ENCODE measurements at places on chromosomes 5 and 9. TPM values are rescaled to one million over a fixed set of nuclear protein-coding genes. Genes with fewer than 3 reads are reported as not detected.

NIM1K gene
- not detected for total RNA-seq

DNA sequence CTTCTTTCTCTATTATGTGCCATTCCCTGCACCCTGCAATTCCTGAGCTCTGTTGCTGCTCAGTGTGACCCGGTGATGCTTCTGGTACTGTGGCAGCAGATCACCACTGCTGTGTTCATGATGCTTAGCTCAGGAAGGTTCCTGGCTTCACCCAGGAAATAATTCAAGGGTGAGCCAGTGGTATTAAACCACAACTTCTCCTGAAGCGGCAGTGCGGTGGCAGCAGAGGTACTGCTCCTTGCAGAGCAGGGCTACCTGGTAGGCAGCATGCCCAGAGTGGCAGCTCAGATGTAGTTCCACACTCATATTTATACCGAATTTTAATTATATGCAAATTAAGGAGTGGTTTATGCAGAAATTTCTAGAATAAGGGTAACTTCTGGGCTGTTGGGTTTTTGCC is 213.8 kb upstream of the ZNF608 start:
- DNase-seq: no peak

DNA sequence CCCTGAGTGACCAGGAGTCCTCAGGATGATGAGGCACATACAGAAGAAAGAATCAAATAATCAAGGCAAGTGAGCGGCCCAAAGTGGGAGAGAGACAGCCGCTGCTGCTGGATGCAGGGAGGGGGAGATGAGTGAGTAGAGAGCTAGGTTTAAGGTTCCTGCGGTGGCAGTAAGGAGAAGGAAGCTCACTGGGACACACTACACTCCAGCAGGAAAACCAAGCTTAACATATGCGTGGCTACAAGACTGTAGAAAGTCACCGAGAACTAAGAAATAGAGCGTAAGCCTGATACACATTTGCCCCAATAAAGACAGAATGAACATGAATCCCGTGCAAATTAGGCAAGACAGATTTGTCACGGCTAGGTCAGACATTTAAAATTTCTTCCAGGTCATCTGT is 470.2 kb downstream of the KDM4C start:
- DNase-seq: no peak

DNA sequence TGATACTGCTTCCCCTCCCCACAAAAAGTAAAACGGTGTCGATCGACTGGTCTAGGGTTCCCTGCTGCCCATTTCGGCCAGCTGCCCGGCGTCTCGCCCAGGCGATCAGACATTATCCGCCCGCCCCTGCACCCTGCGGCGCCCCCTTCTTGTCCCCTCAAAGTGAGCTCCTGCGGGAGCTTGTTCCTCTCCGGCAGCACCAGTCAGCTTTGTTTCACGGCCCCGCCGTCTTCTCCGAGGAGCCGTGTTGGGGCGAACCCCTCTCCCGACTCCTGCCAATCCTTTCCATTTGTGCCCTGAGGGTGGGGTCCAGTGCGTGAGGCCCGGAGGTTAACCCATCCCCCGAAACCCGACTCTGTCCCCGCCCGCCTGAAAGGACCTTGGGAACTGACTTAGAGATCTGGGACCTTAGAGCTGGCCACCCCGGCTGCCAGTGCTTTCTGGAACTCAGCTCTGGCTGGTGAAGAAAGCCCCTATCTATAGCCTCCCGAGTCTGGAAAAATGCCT is 518 bp downstream of the UBE2B start:
- peak; percentile 78 for DNase-seq

DNA sequence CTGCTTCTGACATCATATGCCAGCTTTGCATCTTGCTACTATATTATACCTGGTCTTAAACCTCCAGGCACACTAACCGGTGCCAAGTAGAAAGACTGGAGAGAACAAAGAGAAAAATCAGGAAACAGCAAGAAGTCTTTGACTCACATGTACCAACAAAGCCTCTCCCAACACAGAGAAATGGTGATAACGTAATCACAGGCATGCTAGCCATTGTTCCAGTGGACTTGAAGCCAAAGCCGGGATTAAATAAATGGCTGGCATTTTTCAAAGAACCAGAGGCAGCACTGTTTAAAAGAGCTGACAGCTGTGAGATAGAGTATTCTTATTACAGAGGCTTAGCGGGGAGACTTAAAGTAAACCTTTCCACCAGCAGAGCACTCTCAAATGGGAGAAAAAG is 148.4 kb upstream of the NFIL3 start:
- DNase-seq: no peak

- DNase-seq: no peak
These were observed 20.3 kb upstream of the THG1L start for GRCh38 chr5:157710882-157711281.

- no peak for DNase-seq
These were observed 138.4 kb upstream of the IER5L start for GRCh38 chr9:129316281-129317030.

DNA sequence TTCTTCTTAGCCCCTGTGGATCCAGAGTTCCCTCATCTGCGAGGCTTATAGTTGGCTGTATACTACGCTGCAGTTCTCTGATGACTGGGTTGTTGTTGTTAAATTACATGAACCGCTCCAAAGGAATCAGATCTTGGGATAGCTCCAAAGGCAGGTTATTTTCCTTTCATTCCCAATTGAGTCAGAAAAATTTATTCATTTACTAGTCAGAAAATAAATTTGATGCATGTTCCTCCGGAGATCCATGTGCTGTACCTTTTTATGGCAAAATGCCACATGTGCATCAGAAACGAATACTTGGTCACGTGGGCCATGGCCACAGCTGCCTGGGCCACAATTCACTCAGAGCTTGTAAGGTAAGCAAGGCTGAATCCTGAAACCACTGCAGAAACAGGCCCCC is 304.0 kb downstream of the NR2F1-AS1 start:
- DNase-seq: no peak

C6 gene
- not detected for total RNA-seq

DNA sequence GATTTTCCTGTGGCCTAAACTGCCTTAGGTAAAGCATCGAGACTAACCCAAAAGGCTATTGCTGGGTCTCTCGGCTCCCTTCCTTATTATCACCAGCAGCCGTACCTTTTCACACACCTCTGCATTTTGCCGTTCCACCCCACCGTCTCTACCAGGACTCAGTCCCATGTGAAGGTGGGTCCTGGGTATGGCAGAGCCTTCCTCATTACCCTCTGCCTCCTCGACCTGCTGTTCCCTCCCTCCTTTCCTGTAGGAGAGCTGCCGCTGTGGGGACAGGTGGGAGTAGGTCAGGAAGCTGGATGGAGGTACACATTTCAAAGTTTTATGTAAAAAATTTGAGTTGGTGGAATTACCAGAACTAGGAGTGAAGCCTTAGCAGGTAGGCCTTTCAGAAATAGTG is 1.8 kb downstream of the CCL28 start:
- DNase-seq: no peak

SLCO6A1 gene
- not detected for total RNA-seq

- no peak for DNase-seq
These were observed 27.6 kb downstream of the SEMA4D start for GRCh38 chr9:89470224-89470839.

GRCh38 chr5:65738305-65738704 is 16.3 kb downstream of the NLN start:
- DNase-seq: no peak

OR13F1 gene
- total RNA-seq: not detected

DNA sequence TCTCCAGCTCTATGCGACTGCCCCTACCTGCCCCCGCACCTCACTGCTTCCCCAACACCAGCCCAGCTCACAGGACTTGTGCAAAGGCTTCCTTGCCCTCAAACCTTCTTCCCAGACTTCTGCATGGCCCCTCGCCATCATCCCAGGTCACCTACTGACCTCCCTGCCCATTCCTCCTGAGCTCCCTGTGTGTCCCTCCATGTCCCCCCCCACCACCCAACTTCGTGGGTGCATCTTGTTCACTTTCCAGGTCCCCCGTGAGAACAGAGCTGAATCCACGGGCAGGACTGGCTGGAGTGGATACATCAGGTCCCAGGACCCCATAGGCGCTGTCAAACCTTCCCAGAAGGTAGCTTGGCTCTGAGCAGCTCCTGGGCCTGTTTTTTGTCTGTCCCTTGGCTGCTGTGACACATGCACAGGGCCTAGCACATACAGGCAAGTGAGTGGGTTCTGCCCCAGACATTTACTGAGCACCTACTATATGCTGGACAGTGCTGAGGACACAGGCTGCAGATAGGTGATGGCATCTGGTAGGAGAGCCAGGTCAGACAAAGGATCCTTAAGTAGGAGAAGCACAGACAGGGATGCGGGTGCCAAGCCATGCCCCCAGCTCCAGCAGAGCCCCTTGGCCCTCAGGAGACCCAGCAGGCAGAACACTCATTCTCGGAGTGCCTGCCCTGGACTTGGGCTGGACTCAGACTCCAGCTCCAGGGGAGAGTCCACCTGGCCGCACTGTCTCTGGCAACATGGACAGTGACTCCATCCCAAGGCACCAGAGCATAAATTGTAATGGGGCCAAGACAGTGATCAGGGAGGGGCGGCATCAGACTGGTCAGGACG is 15.0 kb downstream of the NINJ1 start:
- DNase-seq: peak; percentile 43

IFNA21 gene
- total RNA-seq: not detected

DNA sequence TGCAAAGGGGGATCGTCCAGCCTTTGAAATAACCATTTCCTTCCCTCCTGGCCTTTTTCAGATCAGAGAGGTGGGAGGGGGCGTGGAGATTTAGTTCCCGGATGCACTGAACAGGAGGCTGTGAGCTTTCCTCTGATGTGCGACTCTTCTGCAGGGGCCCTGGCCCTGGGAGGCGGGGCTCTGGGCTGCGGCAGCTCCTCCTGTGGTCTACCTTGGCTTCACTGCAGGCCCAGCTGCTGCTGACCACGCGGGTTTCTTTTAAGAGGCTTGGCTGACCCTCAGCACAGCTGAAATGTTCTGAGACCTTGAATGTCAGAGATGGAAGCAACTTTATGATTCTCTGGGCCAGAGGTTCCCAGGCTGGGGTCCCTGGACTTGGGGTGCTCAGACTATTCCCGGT is 27.0 kb upstream of the COL15A1 start:
- DNase-seq: no peak

TLE1 gene
- 35.0 TPM for total RNA-seq
